ENCODE measurements at places on chromosomes 1 and 21.

GRCh38 chr21:29238053-29238966, 60.4 kb upstream of the BACH1 start:
- DNase-seq = no peak

DNA sequence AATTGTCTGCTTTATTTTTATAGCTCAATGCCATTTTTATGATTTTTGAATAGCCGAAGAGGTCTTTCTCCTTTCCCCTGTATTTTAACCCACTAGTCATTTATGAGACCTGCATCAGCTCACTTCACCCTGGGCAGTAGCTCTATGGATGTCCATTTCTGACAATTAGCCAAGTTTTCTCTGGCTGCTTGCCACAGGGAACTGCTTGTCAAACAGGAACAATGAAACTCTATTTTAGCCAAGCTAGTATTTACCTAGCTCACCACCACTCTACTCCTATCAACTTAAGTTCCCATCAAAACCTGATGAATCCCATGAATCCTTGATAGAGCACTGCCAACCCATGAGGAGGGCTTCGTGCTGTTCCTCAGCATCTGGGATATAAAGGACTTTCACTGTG, 406.7 kb downstream of the RWDD3 start:
- no peak for DNase-seq

DNA sequence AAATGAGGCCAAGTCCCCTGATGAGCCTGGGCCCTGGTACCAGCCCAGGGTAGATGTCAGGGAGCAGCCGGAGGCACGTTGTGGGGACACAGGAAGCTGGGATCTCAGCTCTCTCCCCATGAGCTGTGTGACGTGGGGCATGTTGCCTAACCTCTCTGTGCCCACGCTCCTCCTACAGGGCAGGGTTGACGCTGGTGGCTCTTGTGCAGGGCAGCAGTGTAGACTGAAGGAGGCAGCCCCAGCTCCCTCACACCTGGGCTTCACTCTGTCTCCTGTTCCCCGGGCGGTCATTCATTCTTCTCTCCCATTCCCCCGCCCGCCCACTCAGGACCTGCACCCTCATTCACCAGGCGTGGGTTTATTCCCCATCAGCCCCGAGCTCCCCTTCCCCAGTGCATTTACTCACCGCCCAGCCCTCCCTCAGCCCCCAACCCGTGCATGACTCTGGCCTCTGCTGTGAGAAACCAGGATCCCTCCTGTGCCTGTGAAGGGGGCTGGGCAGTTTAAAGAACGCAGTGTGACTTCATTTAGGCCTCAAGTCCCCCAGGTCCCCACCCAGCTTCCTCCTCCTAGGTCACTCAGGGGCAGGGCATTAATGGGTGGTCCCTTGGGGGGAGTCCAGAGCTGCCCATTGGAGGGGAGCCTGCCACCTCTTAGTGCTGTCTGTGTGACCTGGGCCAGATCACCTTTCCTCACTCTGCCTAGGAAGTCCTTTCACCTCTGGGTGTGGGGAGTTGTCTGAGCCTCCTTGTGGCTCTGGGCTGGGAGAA, 285.7 kb downstream of the PTPRU start:
- peak; percentile 21 for DNase-seq

DNA sequence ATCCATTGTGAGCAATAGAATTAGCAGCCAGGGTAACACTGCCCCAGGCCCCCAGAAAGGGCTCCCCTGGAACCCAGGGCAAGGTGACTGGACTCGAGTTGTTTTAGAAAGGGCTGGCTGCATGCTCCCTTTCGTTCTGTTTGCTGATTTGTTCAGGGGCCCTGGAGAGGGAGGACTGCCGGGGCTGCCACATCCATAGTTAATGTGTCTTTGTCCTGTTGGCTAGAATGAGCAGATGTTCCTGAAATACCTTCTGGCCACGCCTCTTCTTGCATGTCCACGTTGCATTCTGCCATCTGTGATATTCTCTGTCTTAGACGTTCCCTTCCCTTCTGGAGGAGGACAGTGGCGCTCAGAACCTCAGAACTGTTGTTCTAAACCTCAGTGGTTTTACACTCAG, 118.8 kb downstream of the AJAP1 start:
- no peak for DNase-seq

- no peak for DNase-seq
These were observed 11.2 kb upstream of the TRIM33 start for GRCh38 chr1:114522264-114522575.

DNA sequence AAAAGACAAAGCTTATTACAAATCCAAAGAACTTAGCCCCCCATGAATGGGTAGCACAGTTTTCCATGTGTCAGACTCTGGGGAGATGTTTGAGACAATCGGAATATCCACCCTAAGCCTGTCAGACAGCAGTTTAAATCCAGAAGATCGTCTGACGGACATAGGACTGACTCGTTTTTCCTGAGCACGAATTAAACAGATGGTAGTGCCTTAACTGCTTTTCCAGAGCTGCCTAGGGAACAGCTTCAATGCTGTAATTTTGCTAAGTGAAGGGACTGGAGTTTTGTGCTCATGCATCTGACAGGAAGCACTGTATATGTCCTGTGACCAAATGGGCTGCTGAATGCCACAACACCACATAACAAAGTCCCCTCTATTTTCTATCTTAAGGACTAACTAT, 48.6 kb downstream of the PCNX2 start:
- no peak for DNase-seq

DNA sequence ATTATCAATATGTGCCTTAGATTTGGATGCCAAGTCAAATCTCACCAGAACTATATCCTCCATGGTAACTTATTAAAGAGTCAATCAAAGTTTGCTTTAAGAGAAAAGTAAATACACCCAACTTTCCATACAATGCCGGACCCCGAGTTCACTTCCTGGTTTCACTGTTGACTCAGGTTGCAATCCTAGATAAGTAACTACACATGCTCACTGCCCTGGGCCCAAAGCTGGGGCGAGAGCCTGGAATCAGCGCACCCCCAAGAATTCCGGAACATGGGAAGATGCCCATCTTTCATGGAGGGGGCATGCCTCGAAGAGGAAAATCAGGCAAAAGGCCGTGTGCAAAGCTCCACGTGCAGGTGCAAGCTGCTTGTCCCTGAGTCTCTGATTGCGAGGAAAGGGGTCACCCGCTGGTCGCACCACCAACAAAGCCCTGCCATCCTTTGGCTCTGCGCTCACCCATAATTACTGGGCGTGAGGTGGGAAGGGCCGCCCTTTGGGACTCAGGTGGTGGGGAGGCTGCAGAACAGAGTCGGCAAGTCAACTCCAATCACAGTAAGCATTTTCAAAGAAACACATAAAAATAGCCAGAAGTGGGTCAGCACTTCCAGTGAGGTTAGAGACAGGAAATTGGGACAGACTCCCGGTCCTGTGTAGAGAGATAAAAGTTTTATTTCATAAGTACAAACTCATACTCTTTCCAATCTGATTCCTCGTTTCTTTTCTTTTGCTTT, 167.7 kb downstream of the TOMM20 start:
- peak; percentile 55 for DNase-seq

DNA sequence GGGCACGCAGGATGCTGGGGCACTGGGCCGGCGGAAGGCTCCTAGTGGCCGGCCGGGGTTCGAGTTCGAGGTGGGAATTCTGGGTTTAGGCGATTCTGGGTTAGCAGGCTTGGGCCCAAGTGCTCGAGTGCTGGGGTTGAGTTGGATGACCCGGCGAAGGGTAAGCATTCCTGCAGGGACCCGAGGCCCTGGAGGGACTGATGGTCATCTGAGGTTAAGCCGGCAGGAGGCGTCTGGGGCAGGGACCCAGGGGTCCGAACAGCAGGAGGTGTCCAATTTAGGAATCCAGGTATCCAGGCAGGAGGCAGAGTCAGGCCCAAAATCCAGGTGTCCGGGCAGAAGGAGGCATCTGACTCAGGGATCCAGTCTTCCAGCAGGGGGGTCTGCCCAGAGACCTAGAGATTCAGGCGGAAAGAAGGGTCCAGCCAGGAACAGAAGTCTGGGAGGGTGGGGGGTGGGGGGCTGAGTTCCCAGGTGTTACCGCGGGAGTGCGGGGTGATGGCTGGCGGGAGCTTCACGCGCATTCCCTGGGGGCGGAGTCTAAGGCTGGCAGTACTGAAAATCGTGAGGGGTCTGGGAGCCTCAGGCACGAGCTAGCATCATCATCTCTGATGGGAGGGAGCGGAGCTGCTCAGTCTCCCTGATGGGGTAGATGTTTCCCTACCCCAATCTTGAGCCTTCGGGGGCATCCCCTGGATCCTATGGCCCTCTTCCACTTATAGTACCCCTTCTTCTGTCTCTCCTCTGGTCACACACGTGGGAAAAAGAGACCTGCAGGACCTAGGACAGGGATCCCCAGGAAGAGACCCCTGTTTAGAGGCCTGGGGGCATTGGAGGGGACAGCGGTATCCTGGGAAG, 585 bp downstream of the GPR3 start:
- peak; percentile 69 for DNase-seq

DNA sequence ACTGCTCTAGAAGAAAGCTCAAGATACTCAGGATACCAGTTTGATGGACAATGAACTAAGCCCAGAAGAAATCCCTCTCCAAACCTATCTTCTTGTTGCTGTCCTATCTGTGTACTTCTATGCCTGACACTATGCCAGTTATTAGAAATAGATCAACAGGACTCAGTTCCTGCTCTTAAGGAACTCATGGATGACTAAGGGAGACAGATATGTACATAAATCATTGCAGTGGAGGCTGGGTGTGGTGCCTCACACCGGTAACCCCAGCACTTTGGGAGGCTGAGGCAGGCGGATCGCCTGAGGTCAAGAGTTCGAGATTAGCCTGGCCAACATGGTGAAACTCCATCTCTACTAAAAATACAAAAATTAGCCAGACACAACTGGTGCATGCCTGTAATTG, 42.4 kb upstream of the AK4 start:
- no peak for DNase-seq

DNA sequence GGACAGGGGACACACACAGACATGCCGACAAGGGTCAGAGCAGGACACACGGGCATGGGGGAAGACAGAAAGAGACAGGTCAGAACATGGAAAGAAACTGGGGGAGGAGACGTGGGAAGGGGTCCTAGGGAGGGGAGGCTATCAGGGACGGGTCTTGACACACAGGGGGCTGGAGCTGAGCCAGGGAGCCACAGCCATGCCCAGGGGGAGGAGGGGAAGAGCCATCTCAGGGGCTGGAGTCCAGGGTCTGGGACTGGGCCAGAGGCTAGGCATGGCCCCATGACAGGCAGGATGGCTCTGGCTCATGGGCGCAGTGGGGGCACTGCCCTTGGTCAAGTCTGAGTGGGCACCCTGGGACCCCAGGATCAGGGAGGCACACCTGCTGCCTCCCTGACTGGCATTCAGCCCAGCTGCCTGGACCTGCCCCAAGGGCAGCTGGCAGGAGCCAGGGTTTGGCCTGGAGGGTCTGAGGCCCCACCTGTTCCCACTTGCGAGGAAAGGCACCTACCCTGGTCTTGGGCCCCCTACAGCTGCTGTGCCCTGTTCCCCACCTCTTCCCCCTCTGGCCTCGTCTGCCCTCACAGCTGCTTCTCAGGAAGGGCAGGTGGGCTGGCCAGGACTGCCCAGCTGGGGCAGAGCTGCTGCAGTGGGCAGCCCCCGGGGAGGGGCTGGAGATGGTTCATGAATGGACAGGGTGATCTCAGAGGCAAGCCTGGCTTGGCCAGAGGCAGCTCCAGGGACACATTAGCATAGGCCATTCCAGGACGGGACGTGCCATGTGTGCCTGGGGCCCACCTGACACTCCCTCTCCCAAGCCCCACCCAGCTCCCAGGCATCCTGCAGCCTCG, 42.9 kb downstream of the HSPG2 start:
- no peak for DNase-seq

Data from activated CD8-positive, alpha-beta memory T cell treated with anti-CD3 and anti-CD28 coated beads for 24 hours (primary cell).